ENCODE measurements at places on chromosomes 1 and 21. TPM values are rescaled to one million over a fixed set of nuclear protein-coding genes. Genes with fewer than 3 reads are reported as not detected.

SPOCD1 gene
- 4.0 TPM for total RNA-seq

BTBD8 gene
- 2.3 TPM for total RNA-seq

CFAP107 gene
- not detected for total RNA-seq

NUP133 gene
- total RNA-seq, result 32.9 TPM

FASLG gene
- not detected for total RNA-seq

BEND5 gene
- total RNA-seq, result 2.3 TPM

CDC20 gene
- 53.7 TPM for total RNA-seq

PTGS2 gene
- total RNA-seq, result 19.5 TPM

AADACL4 gene
- total RNA-seq, result not detected

TMEM52 gene
- total RNA-seq, result 0.13 TPM

NOTCH2 gene
- total RNA-seq, result 22.5 TPM

KRTAP7-1 gene
- not detected for total RNA-seq

GBP4 gene
- 2.3 TPM for total RNA-seq

PGBD2 gene
- 5.9 TPM for total RNA-seq

TRPM2 gene
- total RNA-seq, result 0.25 TPM

BCAN gene
- total RNA-seq, result not detected

SOX13 gene
- 7.4 TPM for total RNA-seq

LCE2B gene
- total RNA-seq, result not detected

AGMAT gene
- 0.38 TPM for total RNA-seq

TBX15 gene
- total RNA-seq, result 0.51 TPM

FAM72C gene
- total RNA-seq, result 0.38 TPM

VASH2 gene
- total RNA-seq, result 0.13 TPM

F5 gene
- total RNA-seq, result not detected

LCE3A gene
- total RNA-seq, result not detected

CDC73 gene
- total RNA-seq, result 13.0 TPM

TAS1R1 gene
- total RNA-seq, result 0.13 TPM

MTARC1 gene
- total RNA-seq, result 3.6 TPM

KRTAP19-5 gene
- total RNA-seq, result not detected

SLC44A5 gene
- 1.0 TPM for total RNA-seq

FCRL6 gene
- total RNA-seq, result not detected

HSF2BP gene
- 0.38 TPM for total RNA-seq

PGLYRP3 gene
- total RNA-seq, result not detected

ADGRB2 gene
- total RNA-seq, result 0.26 TPM

WDR64 gene
- total RNA-seq, result not detected

PPCS gene
- total RNA-seq, result 27.2 TPM

OR2G6 gene
- not detected for total RNA-seq

TRNP1 gene
- 1.4 TPM for total RNA-seq
